ENCODE measurements at places on chromosomes 4 and X.

DNA sequence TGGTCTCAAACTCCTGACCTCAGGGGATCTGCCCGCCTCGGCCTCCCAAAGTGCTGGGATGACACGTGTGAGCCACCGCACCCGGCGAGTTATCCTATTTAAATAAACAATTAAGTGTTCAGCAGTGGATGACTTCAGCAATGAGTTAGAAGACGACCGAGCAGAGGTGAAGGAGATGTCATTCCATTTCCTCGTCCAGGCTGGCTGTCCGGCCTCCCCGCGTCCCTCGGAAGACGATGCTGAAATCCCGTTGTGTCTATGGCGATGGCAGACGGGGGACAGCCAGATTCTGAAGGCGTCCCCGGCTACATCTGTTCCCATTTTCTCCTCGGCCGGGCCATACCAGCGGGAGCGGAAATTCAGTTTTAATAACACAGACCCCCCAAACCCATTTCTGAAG is 209.8 kb downstream of the CRLF2 start:
- no peak for DNase-seq

DNA sequence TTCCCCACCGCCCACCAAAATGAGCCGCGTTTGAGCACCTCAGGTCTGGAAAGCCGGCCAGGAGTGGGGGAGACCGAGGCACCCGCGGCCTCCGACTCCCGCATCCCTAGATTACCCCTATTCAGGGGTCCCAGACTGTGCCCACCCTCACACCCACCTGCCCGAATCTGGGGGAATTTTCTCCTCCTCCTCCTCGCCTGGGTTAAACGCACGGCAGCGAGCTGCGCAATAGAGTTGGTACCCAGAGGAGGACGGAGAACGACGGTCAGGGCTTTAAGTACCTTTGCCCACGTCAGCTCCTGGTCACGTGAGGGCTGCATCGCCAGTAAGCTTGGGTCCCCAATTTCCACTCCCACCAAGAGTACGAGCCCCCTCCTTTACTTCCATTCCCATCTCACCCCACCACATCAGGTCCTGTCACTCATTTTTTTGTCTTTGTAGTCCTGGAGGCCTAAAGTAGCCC is at the start of gene ARMCX2:
ARMCX2 (minus strand) TSS at position 250 of the 463 bp plus-strand sequence. CDS start 2,262 bp downstream, outside the sequence.
- DNase-seq = peak; percentile 76

GRCh38 chr4:123597586-123597985 is 201.0 kb downstream of the SPRY1 start:
- no peak for DNase-seq

GRCh38 chr4:123317211-123317610 is 79.4 kb upstream of the SPRY1 start:
- no peak for DNase-seq

GRCh38 chr4:3375688-3376087 is 66.1 kb upstream of the HGFAC start:
- no peak for DNase-seq

- DNase-seq = no peak
Observed at GRCh38 chrX:140425712-140426395, 79.0 kb downstream of the SOX3 start.

DNA sequence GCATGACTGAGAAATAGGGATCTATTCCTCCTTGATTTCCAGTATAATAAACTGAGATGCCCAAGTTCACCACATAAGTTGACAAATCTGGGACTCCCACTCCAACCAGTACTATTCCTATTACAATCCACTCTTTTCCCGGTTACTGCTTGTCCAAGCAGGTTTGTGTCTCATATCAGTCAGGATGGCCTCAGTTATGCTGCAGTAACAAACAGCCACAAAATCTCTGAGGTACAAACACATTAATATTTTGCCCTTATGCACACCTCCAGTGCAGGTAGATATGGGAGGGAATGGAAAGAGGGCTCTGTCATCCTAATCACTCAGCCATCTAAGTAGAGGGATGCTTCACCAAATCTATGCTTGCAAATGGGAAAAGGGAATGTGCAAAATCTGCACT is 207.8 kb downstream of the RAB28 start:
- no peak for DNase-seq

- no peak for DNase-seq
Observed at GRCh38 chrX:118928151-118928550, 46.3 kb upstream of the LONRF3 start.

DNA sequence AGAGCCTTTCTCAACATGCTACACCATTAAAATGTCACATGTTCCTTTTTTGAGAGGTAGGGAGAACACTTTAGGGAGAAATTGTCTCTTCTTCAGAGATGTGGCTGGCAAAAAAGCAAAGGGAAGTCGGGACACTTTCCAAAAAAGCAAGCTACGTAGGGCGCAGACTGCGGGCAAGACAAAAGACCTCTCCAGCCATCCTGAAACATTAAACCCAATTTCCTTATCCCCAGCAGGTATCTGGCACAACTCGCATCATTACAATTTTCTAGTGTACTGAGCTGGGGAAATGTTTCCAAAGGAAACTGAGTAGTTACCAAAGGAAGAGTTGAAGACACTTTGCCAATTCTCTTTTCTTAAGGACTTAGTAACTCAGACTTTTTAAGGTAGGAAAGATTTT is 116.0 kb downstream of the PACRGL start:
- DNase-seq = no peak

- no peak for DNase-seq
Observed at GRCh38 chrX:33447285-33447684, 235.9 kb upstream of the DMD start.

DNA sequence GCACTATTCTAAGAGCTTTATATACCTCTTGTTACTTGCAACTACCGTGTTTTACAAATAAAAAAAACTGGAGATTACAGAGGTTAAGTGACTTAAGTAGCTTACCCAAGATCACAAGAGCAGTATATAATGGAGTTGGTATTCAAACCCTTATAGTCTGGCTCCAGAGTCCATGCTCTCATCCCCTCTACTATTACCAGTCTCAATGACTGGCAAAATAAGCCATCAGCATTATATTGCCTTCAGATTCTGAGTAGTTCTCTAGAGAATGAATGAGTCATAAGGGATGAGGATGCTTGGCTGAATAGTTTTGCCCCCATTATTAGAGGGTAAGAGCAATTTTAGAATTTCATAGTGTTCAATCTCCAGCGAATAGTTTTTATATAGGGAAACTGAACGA is 170.1 kb upstream of the ATOH1 start:
- DNase-seq = no peak

DNA sequence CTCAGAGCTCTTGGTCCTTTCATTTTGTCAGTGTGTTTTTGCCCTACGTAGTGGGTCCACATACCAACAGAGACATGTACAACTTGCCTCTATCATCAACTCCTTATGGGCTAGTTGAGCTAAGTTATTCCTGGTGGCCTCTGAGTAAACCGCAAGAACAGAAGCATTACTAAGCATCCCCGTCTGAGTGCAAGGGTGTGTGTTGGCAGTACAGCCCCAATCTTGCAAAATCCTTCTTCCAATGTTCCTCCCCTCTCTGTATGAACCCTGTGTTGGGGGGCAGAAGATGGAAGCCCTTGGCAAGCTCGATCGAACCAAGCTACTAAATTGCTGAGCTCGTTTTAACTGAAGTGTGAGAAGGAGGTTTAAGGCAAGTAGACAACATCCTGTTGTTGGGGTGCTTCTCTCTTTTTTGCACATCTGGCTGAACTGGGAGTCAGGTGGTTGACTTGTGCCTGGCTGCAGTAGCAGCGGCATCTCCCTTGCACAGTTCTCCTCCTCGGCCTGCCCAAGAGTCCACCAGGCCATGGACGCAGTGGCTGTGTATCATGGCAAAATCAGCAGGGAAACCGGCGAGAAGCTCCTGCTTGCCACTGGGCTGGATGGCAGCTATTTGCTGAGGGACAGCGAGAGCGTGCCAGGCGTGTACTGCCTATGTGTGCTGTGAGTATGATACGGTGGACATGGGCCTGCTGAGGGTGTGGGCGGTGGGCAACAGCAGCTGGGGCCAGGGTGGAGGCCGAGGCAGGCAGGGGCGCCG is at the start of gene SH2D1A:
SH2D1A (plus strand) TSS at position 447 of the 760 bp plus-strand sequence; CDS start at position 527, 80 bp downstream.
- no peak for DNase-seq

- DNase-seq = no peak
Observed at GRCh38 chr4:16827794-16828724, 70.4 kb downstream of the LDB2 start.

- DNase-seq = no peak
Observed at GRCh38 chrX:45274576-45274975, 73.9 kb upstream of the DIPK2B start.

GRCh38 chrX:585115-585808 is 45.3 kb upstream of the SHOX start:
- DNase-seq = no peak

DNA sequence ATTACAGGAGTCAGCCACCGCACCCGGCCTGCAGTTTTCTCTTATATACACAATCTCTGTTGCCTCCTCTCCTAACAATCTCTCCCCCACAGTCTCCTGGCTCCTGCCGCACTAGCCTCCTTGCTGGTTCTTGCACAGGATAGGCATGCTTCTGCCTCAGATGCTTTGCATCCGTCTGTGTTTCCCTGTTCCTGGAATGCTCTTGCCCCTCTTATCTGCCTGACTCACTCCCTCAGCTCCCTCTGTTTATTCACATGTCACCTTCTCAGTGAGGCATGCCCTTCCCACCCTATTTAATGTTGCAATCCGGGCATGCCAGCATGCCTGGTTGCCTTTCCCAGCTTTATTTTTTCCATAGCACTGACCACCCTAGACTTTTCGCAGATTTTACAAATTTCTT is 161.9 kb downstream of the PHF8 start:
- no peak for DNase-seq

DNA sequence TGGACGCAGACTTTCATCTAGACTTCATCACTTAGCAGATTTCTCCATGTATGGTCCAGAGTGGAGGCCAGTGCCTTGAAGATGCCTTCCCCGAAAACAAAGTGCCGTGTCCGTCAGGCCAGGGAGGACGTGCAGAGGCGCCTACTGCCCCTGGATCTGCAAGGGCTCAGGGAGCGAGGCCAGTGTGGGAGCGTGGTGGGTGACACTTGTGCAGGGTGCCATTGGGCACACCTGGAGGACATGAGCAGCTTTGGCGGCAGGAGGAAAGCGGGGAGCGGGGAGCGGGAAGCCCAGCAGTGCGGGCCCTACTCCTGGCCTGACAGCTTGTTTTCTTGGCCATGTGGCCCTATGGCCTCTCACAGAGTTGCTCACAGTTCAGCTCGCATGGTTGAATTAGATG is 25.8 kb downstream of the WFS1 start:
- DNase-seq = no peak

- DNase-seq = no peak
Observed at GRCh38 chr4:122980860-122981259, 58.5 kb upstream of the NUDT6 start.

DNA sequence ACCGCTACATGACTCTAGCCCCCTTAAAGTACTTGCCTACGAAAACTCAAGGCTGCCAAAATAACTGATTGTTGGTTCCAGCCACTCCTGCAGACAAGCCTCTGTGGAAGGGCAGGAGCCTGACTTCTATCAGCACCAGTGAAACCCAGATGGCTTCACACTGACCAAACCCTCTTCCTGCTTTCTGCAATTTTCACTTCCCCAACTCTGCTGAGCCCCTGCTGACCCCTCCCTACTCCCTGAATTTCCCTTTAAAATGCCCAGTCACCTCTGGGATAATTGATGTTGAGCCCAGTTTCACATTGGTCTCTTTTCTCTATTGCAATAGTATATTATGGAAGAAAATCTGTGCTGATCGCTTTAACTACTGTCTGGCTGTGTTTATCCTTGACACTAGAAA is 61.6 kb upstream of the STS start:
- no peak for DNase-seq

GRCh38 chr4:83644677-83645659 is 109.1 kb downstream of the GPAT3 start:
- DNase-seq = peak; percentile 40

DNA sequence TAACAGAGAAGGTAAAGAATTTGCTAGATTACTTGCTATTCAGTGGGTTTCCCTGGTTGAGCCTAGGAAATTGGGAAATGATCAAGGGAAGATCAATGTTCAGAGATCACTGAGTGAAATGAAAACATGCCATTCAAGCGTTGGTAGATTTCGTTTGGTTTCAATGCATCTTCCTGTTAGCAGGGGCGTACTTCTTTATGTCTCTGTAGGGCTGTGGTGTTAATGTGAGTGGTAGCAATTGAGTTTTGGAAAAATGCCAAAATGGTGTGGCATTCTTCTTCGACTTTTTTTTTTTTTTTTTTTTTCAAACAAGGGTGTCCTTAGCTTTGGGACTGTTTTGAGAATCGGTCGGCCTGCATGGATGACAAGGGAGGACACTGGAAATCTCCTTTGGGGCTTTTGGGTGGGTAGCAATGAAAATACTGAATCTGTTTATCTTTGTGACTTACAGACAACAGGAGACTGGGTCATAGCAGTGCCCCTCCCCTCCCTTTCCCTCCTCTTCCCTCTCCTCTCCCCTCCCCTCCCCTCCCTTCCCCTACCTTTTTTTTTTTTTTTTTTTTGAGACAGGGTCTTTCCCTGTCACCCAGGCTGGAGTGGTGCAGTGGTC is 50.4 kb downstream of the SPRY1 start:
- peak; percentile 35 for DNase-seq

DNA sequence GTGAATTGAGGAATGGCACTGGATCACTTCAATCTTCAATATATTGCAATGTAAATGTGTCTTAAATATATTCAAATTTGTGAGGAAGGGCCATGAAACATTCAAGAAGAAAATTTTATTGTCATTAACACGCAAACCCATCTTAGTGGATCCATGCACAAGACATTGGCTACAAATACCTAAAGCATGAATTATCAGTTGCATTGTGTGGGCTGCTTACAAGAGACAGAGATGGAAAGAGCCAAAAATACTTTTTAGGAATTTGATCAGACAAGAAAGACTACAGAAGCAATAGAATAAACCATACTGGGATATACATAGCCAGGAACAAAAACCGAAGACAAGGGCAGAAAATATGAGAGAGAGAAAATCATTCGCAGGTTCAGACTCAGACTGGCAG is 616.2 kb upstream of the GRIA3 start:
- no peak for DNase-seq

- no peak for DNase-seq
Observed at GRCh38 chr4:161187569-161187968, 976.2 kb downstream of the FSTL5 start.

DNA sequence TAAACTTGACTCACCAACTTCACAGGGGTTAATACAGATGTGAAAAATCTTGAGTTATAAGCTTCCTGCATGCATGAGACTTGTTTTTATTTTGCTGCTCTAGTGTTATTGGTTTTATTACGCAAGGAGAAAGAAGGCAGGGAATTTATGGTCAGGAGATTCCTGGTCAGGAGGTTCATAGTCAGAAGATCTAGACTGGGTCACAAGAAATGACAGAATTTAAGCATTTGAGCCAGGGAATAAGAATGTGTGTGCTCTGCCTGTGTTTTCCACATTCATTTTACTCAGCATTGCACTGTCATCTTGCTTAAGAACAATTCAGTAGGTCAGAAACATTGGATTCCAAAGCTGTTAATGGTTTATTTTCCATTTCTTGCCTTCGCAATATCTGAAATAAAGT is 2522.1 kb downstream of the ARAP2 start:
- no peak for DNase-seq

DNA sequence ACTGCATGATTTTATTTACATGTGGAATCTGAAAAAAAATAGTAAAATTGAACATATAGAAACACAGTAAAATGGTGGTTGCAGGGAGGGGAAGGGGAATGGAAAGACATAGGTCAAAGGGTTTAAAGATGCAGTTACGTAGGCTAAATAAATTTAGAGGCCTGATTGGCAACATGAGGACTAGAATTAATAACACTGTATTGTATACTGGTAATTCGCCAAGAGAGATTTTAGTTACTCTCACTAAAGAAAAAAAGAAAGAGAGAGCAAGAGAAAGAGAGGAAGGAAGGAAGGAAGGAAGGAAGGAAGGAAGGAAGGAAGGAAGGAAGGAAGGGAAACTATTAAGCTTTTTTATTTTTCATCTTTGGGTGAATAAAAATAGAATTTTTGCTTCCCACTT is 488.1 kb downstream of the PCDH10 start:
- DNase-seq = no peak

- DNase-seq = no peak
Observed at GRCh38 chr4:98447648-98448047, 186.5 kb downstream of the RAP1GDS1 start.
